ENCODE measurements at places on chromosomes 4 and X. TPM values are rescaled to one million over a fixed set of nuclear protein-coding genes. Genes with fewer than 3 reads are reported as not detected.

GRCh38 chr4:79626611-79627010 lies 218.6 kb upstream of the GK2 start:
- no peak for DNase-seq

GRCh38 chr4:10832806-10833628 lies 148.4 kb upstream of the CLNK start:
- no peak for DNase-seq

- no peak for DNase-seq
Measured at GRCh38 chrX:123217077-123217476, 33.0 kb downstream of the GRIA3 start.

DNA sequence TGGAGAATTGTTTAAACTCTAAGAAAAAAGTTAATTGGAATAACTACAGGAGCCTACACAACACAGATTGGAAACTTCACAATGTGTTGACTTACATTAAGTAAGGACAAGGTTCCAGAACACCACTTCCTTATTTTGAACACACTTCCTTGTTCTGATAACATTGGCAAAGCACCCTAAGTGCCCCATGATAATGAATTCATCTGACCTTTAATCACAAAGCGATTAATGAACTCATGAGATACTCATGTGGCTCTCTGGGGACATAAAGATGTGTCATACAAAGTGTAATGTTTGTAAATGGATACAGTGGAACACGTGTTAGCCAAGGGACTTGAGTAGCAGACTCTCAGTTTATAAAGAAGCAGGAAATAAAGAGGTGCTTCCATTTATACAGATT lies 69.0 kb upstream of the ATOH1 start:
- DNase-seq, result no peak

DNA sequence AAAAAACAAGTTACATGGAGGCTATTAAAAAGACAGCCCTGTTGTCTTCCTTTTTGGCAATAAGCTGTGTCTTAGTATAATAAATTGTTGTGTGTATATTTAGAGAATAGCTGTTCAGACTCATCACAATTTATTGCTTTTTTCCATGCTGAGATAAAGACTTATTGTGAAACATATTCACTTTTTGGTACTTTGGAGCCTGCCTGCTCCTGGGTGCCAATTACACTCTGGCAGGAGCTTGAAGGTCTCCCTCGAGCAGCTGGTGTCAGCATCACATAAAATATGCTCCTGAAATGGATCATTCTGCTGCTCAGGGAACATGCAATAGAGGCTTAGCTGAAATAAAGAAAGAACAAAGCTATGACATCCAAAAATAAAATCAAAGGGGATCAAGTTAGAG lies 211.6 kb upstream of the DKK2 start:
- DNase-seq, result no peak

PPARGC1A gene
- not detected for total RNA-seq

REELD1 gene
- total RNA-seq, result 0.42 TPM

HPGDS gene
- 0.41 TPM for total RNA-seq

GAGE12H gene
- not detected for total RNA-seq

COL4A5 gene
- total RNA-seq, result not detected

CPLX1 gene
- total RNA-seq, result 0.64 TPM

Data from CD4-positive, alpha-beta memory T cell (primary cell).